ENCODE measurements at places on chromosomes 13 and 19.

GRCh38 chr19:45086480-45086879 is 6.5 kb upstream of the PPP1R37 start:
- no peak for DNase-seq

- no peak for DNase-seq
These were observed 4.3 kb downstream of the ZSCAN1 start for GRCh38 chr19:58037927-58038687.

- DNase-seq: no peak
These were observed 8.5 kb downstream of the PLEKHJ1 start for GRCh38 chr19:2227415-2228156.

DNA sequence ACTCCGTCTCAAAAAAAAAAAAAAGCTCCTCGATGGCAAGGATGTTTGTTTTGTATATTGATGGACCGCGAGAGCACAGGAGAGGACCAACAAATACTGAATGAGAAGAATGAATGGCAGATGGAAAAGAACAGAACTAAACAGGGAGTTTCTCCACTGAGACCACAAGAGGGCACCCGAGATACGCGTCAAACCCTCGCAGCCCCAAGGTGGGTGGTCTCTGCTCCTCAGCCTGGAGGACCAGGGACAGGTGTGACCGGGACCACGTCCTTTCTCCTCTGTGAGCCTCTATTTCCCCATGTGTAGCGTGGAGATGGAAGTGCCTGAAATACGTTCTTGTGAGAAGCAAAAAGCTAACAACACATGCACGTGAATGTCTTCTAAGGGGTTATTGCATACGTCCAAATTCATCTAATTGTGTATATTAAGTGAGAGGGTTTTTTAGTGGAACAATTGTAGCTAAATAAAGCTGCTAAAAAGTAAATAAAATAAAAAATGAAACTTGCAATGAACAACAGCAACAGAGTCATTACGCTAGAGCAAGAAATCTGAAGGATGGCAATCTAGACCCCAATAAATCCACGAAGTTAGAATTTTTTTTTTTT is 8.3 kb upstream of the CDC42EP5 start:
- peak; percentile 58 for DNase-seq

GRCh38 chr13:81207636-81208035 is 866.7 kb upstream of the SPRY2 start:
- DNase-seq: no peak

DNA sequence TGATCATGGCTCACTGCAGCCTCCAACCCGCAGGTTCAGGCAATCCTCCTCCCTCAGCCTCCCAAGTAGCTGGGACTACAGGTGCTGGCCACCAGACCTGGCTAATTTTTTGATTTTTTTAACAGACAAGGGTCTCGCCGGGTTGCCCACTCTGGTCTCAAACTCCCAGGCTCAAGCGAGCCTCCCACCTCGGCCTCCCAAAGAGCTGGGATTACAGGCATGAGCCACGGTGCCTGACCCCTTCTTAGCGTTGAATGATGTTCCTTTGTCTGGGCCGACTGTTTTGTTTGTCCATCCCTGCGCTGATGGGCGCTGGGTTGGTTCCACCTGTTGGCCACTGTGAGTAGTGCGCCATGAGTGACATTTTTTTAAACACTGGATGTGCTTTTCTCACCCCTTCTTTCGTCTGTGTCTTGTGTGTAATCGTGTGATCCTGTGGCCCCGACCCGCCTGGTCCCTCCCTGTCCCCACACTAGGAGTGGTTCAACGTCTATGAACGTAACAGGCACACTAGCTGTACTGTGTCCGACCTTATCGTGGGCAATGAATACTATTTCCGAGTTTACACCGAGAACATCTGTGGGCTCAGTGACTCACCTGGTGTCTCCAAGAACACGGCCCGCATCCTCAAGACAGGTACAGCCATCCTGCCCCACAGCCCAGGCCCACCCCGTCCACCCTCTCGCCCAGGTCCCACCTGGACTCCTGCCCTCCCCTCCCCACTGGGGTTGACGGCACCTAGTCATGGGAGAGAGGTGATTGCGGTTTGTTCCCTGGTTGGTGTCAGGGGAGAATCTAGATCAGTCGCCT is 15.0 kb upstream of the EMC10 start:
- DNase-seq: peak; percentile 77

GRCh38 chr13:101942038-101942437 is 459.8 kb downstream of the FGF14 start:
- DNase-seq: peak; percentile 7

DNA sequence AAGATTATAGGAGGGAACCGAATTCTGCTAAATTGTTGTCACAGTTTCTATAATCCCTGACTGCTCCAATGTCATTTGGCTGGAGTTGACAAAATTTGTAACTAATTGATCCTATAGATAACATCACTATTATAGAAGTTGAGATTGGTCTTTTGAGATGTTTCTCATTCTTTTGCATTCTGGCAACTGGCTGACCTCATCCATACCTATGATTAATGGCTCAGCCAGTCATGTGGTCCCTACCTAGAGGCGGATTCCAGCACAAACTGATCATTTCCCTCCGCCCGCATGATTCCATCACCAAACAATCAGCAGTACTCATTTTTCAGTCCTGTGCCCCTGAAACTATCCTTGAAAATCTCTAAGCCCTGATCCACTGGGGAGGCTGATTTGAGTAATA is 4.2 kb downstream of the PSG2 start:
- DNase-seq: peak; percentile 15

DNA sequence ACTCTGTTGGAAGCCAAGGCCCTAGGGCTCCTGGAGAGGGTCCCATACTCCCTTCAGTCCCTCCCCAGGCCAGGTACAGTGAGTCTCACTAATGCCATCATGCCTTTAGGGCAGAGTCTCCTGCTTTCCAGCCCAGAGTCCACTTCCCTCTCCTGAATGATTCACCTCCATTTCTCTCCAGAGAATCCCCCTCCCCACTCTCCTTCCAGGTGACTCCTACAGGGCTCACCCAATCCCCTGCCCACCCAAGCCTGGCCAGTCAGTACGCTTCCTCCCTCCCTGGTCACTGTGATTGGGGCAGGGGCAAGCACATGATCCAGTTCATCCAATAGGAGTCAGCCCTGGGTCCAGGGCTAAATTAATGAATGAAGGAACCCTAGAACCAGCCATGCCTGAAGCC is 35.0 kb upstream of the PNMA8B start:
- no peak for DNase-seq

DNA sequence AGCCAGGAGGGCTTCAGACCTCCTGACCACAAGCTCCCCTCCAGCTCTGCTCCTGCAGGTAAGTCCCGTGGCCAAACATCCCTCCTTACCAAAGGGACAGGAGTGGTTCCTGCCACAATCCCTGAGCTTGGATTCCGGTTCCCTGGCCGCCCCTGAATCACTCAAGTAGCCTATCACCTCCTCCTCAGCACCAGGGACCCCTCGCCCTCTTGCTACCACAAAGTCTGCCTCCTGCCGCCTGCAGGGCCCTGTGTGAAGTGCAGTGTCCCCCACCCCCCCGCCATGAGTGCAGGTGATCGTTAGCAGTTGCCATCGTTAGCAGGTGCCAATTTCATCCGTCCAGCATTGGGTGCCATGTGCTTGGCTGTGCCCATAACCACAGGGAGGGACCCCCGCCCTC is 40.8 kb upstream of the RANBP3 start:
- DNase-seq: no peak

- peak; percentile 55 for DNase-seq
These were observed 6.7 kb upstream of the PLIN4 start for GRCh38 chr19:4524808-4525562.

- DNase-seq: no peak
These were observed 2.2 kb upstream of the ACSBG2 start for GRCh38 chr19:6133231-6133630.

GRCh38 chr13:72716776-72717175 is 10.7 kb downstream of the MZT1 start:
- peak; percentile 32 for DNase-seq

- no peak for DNase-seq
These were observed 6.7 kb upstream of the MKNK2 start for GRCh38 chr19:2057484-2058469.

DNA sequence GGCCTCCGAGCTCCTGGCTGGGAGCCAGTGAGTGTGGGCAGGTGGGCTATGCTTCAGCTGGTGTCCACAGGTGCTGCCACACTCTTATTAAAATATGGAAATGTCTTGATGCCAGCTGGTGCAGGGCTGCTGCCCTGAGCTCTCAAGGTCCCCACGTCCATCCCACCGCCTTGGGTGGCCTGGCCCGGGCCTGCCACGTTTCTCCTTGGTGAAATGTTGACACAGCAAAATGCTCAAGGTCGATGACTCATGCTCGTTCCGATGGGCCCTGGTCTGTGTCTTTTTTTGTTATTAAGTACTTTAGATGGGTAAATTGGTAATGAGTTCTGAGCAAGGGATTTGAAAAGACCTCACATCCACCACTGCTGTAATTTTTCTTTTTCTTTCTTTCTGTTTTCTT is 524.7 kb downstream of the MYO16 start:
- peak; percentile 38 for DNase-seq

- no peak for DNase-seq
These were observed 1.7 kb upstream of the LYL1 start for GRCh38 chr19:13104360-13104847.

DNA sequence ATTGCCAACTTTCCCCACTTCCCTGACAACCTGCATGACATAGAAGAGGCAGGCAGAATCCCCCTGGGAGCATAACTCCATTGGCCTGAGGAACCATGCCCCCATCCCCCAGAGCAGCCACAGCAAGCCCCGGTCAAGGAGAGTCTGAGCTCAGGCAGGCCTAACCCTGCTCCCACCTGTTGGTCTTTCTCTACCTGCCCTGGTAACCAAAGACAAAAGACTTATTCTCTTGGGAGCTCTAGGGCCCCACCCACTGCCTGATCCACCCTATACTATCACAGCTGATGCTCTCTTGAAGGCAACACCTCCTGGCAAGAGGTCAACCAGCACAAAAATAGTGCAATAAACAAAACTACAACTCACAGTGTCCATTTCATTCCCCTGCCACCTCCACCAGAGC is 59.3 kb downstream of the TNFSF13B start:
- DNase-seq: no peak

- DNase-seq: peak; percentile 66
These were observed 10.2 kb downstream of the DHRS12 start for GRCh38 chr13:51793570-51794271.

DNA sequence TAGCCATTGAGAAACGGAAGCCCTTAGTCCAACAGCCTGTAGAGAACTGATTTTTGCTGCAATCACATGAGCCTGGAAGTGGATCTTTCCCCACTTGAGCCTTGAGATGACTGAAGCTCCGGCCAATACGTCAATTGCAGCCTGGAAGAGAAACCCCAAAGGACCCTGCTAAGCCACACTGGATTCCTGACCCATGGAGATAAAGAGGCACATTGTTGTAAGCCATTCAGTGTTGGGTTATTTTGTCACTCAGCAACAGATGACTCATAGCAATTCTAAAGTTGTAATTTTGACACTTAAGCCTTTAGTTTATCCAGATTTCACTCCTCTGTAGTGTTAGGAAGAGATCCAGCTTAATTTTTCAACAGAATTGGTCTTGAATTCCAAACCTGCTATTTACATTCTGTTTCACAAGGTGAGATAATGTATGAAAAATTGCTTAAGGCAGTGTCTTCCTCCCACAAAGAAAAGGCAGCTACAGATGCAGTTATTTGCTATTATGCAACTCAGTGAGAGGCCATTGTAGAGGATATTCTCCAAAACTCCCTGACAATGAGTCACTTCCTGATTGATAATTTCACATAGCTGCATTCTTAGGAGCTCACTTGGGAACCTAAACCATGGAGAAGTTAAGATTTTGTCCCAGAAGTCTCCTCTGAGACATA is 59.4 kb upstream of the TSHZ3 start:
- DNase-seq: peak; percentile 97

GRCh38 chr13:28659621-28659970 is 666 bp downstream of the POMP start:
- DNase-seq: peak; percentile 71

DNA sequence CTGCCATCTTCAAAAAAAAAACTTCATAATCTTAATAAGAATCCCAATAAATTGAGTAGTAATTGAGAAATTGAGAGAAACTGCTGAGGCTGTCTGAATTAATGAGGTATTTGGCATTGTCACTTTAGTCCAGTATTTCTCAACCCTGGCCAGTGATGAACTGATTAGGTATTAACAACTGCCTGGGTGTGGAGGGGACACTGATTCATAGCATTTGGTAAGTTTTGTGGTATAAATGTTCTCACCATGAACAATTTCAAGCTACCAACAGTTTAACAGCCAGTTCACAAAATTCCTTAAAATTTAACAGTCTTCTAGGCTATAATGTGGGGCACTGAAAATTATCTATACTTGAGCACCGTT is 18.3 kb downstream of the GPC6 start:
- DNase-seq: peak; percentile 58

- peak; percentile 84 for DNase-seq
These were observed 8.7 kb upstream of the ATP12A start for GRCh38 chr13:24671386-24672113.

GRCh38 chr13:23859455-23859854 is 29.7 kb downstream of the MIPEP start:
- DNase-seq: no peak

DNA sequence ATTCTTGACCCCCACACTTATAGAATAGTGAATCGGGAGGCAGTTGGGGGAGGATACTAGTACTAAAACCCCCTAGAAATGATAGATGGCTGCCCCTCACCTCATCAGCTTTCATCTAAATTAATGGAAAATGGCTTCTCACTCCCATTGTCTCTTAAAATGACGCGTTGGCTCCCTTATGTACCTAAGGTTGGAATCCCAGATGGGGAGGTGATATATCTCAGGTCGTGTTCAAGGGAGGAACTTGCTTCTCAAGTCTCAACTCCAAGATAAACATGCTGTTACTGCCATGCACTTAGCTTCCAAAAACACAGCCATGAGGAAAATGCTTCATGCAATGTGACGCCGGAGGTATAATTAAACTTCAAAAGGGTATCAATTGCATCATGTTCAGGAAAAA is 18.8 kb upstream of the UBE2L5 start:
- DNase-seq: no peak

DNA sequence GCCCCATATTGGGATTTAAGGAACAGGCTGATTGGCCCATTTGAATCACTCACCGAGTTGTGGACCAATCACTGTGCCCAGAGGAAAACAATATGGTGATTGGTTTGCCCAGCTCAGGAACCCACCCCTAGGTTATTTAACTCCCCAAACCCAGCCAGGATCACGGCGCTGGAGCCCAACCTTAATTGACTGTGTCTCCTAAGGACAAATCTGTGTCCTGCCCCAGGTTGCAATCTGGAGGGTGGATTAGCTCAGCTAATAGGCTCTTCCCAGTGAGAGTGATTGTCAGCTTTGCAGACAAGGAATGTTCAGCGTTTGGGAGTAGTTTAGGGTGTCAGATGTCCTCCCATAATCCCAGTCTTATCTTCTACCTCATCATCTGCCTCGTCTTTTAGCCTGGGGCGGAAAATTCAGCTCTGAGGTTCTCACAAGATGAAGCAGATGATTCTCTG is 3.5 kb upstream of the ZNF358 start:
- no peak for DNase-seq

Data from cardiac fibroblast (primary cell).